ENCODE measurements at places on chromosomes 7 and 10.
A peak's percentile ranks its signal among the peaks of the same experiment; 100 is the strongest.

- no peak for DNase-seq
Observed at GRCh38 chr7:112566442-112567324, 85.9 kb downstream of the LSMEM1 start.

- no peak for DNase-seq
Observed at GRCh38 chr10:103671126-103671895, 177.8 kb downstream of the NEURL1 start.

DNA sequence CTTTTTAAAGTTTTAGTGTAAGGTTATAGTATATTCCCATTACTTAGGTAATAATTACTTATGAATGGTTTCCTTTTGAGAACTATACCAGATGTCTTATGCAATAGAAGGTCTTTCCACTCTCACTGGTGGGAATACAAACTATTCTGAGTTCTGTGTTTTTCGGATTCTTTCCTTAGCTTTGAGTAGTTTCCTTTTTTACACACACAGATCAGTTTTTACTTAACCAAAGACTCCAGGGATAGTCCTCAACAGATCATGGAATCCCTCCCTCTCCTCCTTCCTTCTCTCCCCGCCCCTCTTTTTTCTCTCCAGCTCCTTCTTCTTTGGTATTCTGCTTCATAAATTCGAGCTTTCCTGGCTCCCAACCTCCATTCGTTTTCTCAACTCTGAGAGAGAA lies 13.3 kb downstream of the COPG2 start:
- no peak for DNase-seq

DNA sequence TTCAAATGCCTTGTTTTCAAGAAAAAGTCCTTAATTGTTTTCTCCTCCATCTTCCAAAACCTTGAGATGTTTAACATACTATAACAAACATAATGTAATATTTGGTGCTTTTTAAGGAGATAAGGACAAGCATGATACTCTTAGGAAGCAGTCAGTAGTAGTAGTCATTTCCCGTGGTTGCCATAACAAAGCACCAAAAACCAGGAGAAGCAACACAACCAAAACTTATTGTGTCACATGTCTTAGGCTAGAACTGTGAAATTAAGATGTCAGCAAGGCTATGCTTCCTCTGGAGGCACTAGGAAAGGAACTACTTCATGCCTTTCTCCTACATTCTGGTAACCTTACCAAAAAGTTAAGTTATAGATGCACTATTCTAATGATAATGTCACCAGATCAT lies 106.8 kb downstream of the MBL2 start:
- no peak for DNase-seq

GRCh38 chr7:27200761-27201579 lies 1.1 kb upstream of the HOXA13 start:
- DNase-seq: no peak

DNA sequence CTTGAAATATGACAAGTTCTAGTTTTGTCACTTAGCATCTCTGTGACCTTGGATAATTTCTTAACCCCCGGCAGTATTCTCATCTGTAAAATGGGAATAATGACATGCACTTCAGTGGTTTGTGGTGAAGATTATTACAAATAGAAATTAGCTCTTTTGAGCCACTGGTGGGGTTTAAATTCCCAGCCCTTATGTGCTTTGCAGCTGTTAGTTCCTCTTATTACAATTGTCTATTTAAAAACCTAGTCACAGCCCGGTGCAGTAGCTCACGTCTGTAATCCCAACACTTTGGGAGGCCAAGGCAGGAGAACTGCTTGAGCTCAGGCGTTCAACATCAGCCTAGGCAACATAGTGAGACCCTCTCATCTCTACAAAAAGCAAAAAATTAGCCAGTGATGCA lies 30.1 kb downstream of the CAV1 start:
- DNase-seq: no peak

DNA sequence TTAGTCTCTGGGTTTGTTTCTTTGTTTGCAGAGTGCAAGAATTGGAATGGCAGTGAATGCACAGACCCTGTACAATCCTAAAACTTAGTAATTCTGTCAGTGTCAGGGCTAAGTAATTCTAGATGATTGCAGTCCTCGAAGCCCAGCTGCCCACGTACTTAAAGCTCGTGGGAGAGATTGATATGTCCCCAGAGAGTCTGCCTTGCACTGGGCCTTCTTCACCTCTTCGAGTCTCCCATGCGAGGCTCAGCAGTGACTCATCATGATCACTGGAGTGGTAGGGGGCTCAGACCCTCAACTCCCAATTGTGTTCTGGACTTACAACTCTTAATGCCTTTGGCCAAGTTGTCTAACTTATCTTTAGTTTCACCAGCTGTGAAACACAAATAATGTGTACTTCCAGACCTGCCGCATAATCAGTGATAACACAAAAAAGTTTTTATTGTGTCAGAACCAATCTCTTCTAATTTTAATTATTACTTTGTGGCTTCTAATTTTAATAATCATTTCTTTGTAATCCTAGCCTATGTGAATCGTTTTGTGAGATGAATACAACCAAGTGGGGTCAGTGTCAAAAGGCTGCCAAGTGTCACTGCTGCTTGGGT lies 345.6 kb upstream of the LRGUK start:
- peak; percentile 5 for DNase-seq

GRCh38 chr7:87475359-87476178 lies at the start of gene ABCB4:
Gene ABCB4 (minus strand): TSS chr7:87475680. CDS start chr7:87475465, 215 bp downstream.
- peak; percentile 58 for DNase-seq

GRCh38 chr10:28199941-28200340 lies 102.9 kb downstream of the MPP7 start:
- no peak for DNase-seq

DNA sequence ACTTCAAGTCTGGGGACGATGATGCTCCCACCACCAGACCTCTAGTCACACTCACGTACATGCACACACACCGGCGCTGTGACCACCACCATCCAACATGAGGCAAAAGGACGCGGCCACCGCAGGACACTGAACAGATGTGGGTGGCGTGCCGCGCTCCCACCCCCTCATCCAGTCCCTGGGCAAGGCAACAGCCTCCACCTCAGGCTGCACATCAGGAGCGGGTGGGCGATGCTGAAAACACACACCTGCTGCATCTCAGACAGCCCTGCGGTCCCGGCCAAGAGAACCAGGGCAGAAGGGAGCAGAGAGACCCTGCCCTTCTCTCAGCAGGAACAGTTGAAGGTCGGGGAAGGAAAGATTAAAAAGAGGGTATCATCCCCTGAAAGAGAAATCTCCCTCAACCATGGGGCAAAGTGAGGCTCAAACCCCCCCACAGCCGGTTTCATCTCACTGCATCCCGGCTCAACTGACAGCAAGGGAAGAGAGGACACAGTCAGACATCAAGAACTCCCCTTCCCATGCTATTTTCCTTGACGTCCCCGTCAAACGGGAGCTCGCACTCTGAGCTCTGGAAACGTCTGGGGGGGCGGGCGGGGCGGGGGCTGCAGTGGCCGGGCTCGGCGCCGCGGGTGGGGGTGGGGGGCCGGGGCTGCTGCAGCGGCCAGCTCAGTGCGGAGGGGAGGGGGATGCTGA lies 1.1 kb downstream of the CAMK2G start:
- no peak for DNase-seq

DNA sequence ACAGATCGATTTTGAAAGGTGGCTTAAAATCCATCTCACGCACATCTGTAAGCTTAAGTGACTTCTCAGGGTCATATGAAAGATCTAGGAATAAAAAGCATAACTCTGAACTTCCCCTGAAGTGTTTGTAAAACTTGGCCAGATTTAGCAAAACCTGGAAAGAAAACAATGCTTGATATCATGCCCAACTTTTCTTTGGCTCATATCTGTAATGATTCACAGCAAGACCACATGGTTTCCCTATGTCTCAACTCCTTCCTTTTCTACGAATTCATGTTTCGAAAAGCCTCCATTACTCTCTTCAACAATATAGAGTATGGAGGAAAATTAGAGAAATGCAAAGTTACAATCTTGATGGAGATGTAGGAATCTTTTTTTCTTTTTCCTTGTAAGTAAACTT lies 20.1 kb upstream of the CABCOCO1 start:
- DNase-seq: peak; percentile 63

GRCh38 chr7:29853789-29854188 lies 47.5 kb downstream of the WIPF3 start:
- no peak for DNase-seq

GRCh38 chr7:4951903-4952636 lies 6.9 kb downstream of the MMD2 start:
- DNase-seq: peak; percentile 53

GRCh38 chr7:47509571-47509970 lies 72.3 kb downstream of the TNS3 start:
- DNase-seq: no peak

Data from stomach (tissue), 19 donors.